ENCODE measurements at places on chromosomes 5 and 9. TPM values are rescaled to one million over a fixed set of nuclear protein-coding genes. Genes with fewer than 3 reads are reported as not detected.

DNA sequence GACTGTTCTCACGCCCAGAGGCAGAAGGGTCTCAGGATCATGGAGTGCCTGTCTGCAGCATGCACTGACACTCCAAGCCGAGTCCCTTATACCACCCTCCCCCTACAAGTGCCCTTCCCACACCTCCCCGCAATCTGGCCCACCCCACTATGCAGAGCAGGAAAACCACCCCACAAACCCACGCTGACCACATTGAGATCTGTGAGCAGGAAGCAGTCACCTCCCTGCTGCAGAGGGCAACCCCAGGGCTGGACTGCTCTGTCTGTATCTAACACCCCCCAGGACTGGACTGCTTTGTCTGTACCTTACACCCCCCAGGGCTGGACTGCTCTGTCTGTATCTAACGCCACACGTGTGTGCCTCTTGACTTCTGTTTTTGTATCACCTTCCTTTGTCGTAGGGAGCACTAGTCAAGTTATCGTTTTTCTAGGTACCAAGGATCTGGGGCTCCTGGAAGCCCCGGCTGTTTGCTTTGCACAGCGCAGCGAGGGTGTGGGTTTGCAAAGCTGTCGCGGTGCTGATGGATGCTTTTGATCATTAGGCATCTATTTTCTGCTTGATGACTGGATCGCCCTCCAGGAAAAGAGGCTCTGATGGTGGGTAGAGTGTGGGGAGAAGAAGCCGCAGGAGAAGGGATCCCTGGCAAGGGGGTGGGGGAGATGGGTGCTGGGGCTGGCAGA, 21.5 kb downstream of the OLFM1 start:
- no peaks in the 10 kb centered on the region for H3K36me3 ChIP-seq
- H3K4me3 ChIP-seq, result no peak overlapping the region
- no peaks in the 10 kb centered on the region for H3K27me3 ChIP-seq
- DNase-seq, result no peak

DNA sequence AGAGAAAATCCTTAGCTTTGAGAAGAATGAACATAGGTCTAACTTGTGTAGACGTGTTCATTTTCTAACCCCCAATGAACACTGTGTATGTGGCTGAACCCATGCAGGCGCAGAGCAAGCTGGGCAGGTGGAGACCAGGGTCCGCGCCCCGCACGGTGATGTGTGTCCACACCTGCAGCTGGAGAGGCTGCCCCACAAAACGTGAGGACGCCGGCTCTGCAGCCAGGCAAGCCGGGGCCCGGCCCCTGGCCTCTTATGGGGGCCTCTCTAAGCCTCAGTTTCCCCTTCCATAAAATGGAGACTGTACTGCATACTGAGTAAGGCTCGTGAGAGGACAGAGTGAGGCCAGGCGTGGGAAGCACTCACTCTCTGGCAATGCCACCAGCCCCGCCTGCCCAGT, 124.7 kb upstream of the RAPGEF1 start:
- H3K36me3 ChIP-seq, result no peaks in the 10 kb centered on the region
- H3K4me3 ChIP-seq, result no peak overlapping the region
- H3K27ac ChIP-seq, result no peak overlapping the region

- peaks cover 8% of the 10 kb centered on the region for H3K4me1 ChIP-seq
- DNase-seq, result no peak
- no peak overlapping the region for H3K4me3 ChIP-seq
- H3K36me3 ChIP-seq, result no peaks in the 10 kb centered on the region
- H3K27ac ChIP-seq, result no peak overlapping the region
Observed at GRCh38 chr5:31361234-31361633, 167.7 kb downstream of the CDH6 start.

DNA sequence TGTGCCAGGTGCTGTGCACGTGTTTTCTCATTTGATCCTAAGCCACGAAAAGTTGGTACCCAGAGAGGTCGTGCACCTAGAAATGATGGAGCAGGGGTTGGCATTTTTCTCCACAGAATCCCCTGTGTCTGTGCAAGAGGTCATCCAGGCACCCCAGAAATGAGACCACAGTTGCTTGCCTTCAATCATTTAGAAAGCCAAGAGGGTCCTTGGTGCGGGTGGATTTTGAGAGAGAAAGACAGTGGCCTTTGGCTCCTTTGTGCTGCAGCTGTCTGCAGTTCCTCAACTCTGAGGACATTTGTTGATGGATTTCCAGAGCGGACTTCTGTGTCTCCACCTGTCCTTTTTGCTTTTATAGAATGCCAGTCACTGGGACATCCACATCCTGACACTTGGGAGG, 33.8 kb upstream of the SPRY4 start:
- no peak overlapping the region for H3K4me3 ChIP-seq
- no peak for DNase-seq
- H3K36me3 ChIP-seq, result no peaks in the 10 kb centered on the region
- no peaks in the 10 kb centered on the region for H3K27me3 ChIP-seq

DNA sequence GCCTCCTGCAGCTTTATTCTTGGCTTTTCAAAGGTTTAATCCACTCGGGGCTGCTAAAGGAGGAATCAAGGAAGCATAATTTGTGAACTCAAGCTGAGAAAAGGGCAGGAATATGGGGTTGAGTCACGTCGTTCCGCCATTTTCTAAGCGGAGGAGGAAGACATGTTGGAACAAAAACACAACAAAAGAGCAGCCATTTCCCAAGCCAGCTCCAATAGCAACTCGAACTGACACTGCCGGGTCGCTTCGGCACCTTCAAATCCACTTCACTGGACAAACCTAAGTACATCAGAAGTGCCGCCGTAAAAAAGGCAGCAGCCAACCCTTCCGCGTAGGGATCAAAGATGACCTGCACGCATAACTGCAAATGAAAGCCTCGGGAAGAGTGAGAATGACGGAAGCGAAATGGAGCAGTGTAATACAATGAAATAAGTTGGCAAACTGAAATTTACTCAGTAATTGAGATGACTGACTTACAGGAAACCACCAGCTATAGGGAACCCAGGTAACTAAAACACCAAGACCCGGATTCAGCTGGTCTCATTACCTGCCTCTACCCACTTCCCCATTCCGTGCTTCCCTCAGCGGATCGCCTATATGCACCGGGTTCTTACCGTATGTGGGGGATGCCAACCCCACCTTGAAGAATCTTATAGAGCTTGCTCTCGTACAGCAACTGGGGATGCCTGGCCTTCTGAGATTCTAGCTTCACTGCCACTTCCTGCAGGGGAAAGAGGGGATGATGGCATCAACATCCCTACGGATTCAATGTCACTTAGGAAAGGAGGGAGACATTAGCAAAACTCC, 1.6 kb downstream of the CSNK1A1 start:
- peak overlapping the region; percentile 93 for H3K27ac ChIP-seq
- peak overlapping the region; percentile 100 for H3K4me3 ChIP-seq
- peaks cover 4% of the 10 kb centered on the region for H3K4me1 ChIP-seq
- no peak for DNase-seq
- peaks cover 3% of the 10 kb centered on the region for H3K36me3 ChIP-seq
- H3K27me3 ChIP-seq, result no peaks in the 10 kb centered on the region

DNA sequence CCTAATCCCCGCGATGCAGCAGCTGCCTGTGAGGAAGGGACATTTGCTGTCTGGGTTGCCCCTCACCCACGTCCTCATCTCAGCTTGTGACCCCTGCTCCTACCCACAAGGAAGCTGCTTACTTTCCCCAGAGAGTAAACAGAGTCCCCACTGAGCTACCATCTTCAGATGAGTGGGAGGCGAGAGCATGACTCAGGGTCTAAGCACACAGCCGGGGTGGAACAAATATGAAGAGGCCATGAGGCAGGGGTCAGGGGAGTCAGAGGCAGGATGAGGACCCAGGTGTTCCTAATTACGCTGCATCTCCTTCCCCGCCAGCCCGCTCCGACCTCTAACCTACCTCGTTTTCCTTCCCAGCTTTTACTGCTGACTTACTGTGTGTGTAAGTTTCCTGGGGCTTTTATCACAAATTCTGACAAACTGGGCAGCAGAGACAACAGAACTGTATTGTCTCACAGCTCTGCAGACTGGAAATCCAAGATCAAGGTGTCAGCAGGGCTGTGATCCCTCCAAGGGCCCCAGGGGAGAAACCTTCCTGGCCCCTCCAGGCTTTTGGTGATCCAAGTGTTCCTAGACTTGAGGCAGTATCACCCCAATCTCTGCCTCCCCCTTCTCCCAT, 94.0 kb upstream of the DNAH5 start:
- peaks cover 29% of the 10 kb centered on the region for H3K4me1 ChIP-seq
- peaks cover 2% of the 10 kb centered on the region for H3K27me3 ChIP-seq

DNA sequence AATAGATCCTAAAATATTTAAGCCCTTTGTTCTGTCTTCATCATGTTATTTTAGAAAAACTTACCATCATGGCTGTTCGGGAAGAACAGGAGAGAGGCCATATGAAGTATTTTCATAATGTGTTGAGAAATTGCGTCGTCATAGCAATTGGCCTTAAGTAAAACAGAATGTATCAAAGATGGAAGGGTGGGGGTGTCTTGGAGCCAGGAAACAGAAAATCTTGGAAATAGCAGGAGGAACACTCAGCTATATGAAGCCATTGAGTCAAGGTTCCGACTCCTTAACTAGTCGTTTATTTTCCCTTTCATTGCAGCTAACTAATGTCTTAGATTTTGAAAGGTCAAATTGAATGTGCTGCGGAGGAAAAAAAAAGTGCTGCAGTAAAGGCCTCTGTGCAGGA, 1.3 kb downstream of the SPTAN1 start:
- no peaks in the 10 kb centered on the region for H3K36me3 ChIP-seq
- H3K4me3 ChIP-seq, result peak overlapping the region; percentile 93
- H3K4me1 ChIP-seq, result peaks cover 14% of the 10 kb centered on the region
- no peak for DNase-seq

DNA sequence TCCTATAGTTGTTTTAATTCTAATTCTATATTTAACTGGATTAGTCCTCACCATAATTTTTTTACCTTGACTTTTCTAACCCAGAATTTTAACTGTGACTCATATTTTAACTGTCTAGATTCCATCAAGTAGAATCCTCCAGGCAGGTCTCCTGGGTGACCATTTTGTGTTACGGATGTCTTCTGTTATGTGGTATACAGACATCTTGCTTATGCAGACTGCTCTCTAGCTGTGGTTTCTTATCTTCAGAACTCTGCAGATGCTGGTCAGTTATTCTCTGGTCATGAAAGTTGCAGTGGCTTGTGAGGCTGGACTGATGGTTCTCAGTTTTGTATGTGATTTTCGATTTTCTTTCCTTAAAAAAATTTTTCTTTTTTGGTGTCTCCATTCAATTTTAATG, 139.4 kb downstream of the ATG10 start:
- no peak for DNase-seq
- no peaks in the 10 kb centered on the region for H3K4me1 ChIP-seq
- H3K27ac ChIP-seq, result no peak overlapping the region
- H3K27me3 ChIP-seq, result no peaks in the 10 kb centered on the region

DNA sequence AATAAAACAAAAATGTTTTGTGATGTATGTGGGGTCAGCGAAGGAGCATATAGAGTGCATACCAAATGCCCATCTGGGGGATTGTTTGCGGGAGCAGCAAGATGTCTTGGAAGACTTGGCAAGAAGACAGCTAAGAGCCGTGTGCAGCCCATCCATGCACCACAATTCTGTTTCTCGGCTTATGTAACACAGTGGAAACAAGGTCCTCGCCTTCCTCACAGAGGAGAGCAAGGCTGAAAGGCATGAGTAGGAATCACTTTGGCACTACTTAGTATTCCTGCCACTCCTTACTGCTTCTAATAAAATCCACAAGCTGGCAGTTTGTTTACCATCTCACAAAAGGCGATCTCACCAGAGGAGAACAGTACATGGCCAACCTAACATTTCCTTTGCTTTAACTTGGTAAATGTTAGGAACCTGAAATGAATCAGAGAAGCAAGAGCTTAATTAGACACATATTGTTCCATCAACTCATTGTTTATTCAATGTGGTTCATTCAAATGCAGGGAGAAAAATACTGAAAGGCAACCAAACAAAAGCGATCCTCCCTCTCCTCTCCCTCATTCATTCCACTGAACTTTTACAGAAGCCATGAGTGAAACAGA, 648.1 kb downstream of the ACTL7B start:
- no peaks in the 10 kb centered on the region for H3K4me1 ChIP-seq
- H3K27ac ChIP-seq, result no peak overlapping the region

- DNase-seq, result no peak
- H3K36me3 ChIP-seq, result no peaks in the 10 kb centered on the region
- no peaks in the 10 kb centered on the region for H3K27me3 ChIP-seq
- peaks cover 3% of the 10 kb centered on the region for H3K4me1 ChIP-seq
- H3K27ac ChIP-seq, result no peak overlapping the region
Observed at GRCh38 chr5:124285071-124285470, 461.4 kb downstream of the ZNF608 start.

GRCh38 chr5:73411936-73412596, 36.5 kb downstream of the FOXD1 start:
- H3K4me3 ChIP-seq, result no peak overlapping the region
- H3K4me1 ChIP-seq, result peaks cover 8% of the 10 kb centered on the region
- H3K36me3 ChIP-seq, result no peaks in the 10 kb centered on the region

- no peaks in the 10 kb centered on the region for H3K4me1 ChIP-seq
- no peaks in the 10 kb centered on the region for H3K36me3 ChIP-seq
- DNase-seq, result no peak
- H3K27me3 ChIP-seq, result no peaks in the 10 kb centered on the region
Observed at GRCh38 chr5:145587308-145587672, 247.9 kb downstream of the PRELID2 start.

GRCh38 chr5:175027390-175027789, 303.0 kb downstream of the MSX2 start:
- H3K36me3 ChIP-seq, result no peaks in the 10 kb centered on the region
- no peak overlapping the region for H3K4me3 ChIP-seq
- no peak overlapping the region for H3K27ac ChIP-seq

DNA sequence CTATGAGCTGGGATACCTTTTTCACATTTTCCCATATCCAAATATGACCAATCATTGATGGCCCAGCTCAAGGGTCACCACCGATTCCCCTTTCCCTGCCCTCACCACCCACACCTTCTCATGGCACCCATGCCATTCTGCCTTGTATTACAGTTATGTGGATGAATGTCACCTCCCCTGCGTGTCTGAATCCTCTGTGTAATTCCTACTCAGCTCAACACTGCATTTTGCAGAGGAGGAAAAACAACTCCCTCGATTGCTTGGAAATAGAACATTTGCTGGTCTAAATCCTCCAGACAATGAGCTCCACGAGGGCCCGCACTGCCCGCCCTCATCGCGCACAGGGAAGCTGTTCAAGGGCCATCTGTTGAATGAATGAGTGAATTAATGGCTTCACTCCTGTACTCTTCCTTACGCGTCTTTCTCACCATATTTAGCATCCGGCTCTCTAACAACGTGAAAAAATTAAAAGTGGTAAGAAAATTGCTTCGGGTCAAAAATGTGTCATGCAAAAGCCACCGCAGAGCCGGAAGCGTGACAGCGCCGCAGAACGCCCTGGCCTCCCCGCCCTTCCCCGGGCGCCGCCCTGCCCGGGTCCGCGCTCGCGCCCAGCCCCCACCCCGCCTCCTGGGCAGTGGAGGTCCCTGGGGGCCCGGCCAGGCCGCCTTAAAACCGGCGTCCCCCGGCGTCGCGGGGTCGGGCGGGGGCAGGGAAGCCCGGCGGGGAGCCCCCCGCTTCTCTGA, 704 bp downstream of the SUSD1 start:
- peak overlapping the region; percentile 74 for H3K4me3 ChIP-seq
- DNase-seq, result no peak
- no peak overlapping the region for H3K27ac ChIP-seq
- H3K27me3 ChIP-seq, result no peaks in the 10 kb centered on the region
- no peaks in the 10 kb centered on the region for H3K36me3 ChIP-seq

SPINK13 gene
- not detected for polyA plus RNA-seq

GFI1B gene
- polyA plus RNA-seq, result 0.11 TPM

ZNF354B gene
- polyA plus RNA-seq, result 4.5 TPM

DMGDH gene
- 0.31 TPM for polyA plus RNA-seq

IL5 gene
- polyA plus RNA-seq, result not detected

AMBP gene
- polyA plus RNA-seq, result 4.0 TPM

PELO gene
- polyA plus RNA-seq, result 9.8 TPM

PCA3 gene
- polyA plus RNA-seq, result not detected

AGXT2 gene
- not detected for polyA plus RNA-seq

Data from H1 (cell line).